Camera-type eye (tissue), 1 donor: ENCODE measurements at places on chromosomes 1 and 21. TPM values are rescaled to one million over a fixed set of nuclear protein-coding genes. Genes with fewer than 3 reads are reported as not detected.

Gene STYXL2
- total RNA-seq, result 7.7 TPM

Gene FABP3
- 27.0 TPM for total RNA-seq

Gene SEMA4A
- 12.1 TPM for total RNA-seq

Gene KCND3
- 16.2 TPM for total RNA-seq

Gene NENF
- total RNA-seq, result 24.9 TPM

Gene CLEC20A
- total RNA-seq, result not detected

Gene HRNR
- not detected for total RNA-seq

Gene ILDR2
- total RNA-seq, result 153 TPM

Gene RPF1
- 53.9 TPM for total RNA-seq

Gene RHEX
- total RNA-seq, result 1.6 TPM

Gene UMODL1
- total RNA-seq, result 0.16 TPM

Gene CFHR3
- 0.22 TPM for total RNA-seq

Gene ADORA3
- 1.2 TPM for total RNA-seq

Gene CYP2J2
- 2.7 TPM for total RNA-seq

Gene NCF2
- 8.9 TPM for total RNA-seq
